Left lung (tissue), 14 donors: ENCODE measurements at places on chromosomes 13 and 19. TPM values are rescaled to one million over a fixed set of nuclear protein-coding genes. Genes with fewer than 3 reads are reported as not detected.

The SULT2B1 gene
- 2.8 TPM for total RNA-seq

The NLRP4 gene
- not detected for total RNA-seq

The CBARP gene
- 0.55 TPM for total RNA-seq

The ZNF816 gene
- total RNA-seq = 10.9 TPM

The CGB2 gene
- not detected for total RNA-seq

The ADGRE3 gene
- total RNA-seq = 0.50 TPM

The TUBB4A gene
- 0.35 TPM for total RNA-seq

The RYR1 gene
- total RNA-seq = 3.6 TPM

The CPAMD8 gene
- total RNA-seq = 13.1 TPM
